Stimulated activated CD4-positive, alpha-beta T cell treated with anti-CD3 and anti-CD28 coated beads, Interleukin-1b, Interleukin-23, amount 100 ng/mL, for 1 hour (primary cell): ENCODE measurements at places on chromosomes 2 and 18.

DNA sequence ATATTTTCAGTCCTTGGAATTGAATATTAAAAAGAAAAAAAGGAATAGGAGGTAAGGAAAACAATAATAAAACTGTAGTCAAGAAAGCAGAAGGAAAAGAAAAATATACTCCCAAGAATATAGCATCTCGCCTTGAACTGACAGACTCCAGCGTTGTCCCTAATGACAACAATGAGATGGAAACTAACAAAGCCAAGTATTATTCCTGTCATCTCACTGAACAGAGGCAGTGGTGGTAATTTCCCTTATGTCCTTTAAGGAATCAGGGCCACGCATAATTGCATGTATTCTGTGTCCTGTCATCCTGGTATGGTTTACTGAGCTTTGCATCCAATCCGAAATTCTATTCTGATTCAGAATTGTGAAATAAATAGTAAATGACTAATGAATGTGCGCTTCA is 158.9 kb downstream of the LRRTM4 start:
- no peak for DNase-seq

- no peak for DNase-seq
Measured at GRCh38 chr2:189022492-189022891, 48.3 kb downstream of the COL3A1 start.

DNA sequence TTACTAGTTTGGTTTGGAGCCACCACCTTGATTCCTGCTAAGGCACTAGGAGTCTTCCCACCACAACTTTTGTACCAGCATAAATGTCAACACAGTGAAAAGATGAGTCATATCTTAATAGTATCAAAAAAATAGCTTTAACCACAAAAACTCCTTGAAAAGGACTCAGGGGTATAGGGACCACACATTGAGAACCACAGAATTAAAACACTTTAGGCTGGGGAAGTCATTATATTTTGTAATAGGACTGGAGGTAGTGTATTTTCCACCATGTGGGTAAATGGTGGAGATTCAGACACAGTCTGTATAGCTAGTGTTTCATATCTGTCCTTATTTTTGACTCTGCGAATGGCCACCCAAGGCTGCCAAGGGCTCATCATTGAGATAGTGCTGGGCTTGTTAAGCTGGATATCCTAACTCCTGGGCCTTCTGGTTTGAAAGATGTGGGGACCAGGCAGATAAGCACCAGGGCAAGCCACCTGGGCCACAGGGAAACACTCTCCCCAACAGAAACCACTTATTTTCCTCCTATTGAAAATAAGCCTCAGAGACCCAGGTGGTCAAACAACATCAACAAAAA is 19.1 kb upstream of the FHL2 start:
- no peak for DNase-seq

DNA sequence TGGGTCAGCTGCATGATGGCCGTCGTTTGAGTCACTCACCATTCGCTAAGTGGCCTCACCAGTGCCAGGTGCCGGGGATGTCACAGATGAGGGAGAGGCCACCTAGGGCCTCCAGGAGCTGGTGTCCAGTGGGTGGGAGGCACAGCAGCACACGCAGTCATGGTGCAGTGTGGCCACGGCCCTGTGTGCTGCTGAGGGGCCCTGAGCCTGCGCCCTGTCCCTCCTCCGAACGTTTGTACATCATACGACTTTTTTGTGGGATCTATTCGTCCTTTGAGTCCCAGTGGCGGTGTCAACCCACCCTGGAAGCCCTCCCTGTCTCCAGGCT is 30.1 kb upstream of the ODC1 start:
- DNase-seq, result no peak

DNA sequence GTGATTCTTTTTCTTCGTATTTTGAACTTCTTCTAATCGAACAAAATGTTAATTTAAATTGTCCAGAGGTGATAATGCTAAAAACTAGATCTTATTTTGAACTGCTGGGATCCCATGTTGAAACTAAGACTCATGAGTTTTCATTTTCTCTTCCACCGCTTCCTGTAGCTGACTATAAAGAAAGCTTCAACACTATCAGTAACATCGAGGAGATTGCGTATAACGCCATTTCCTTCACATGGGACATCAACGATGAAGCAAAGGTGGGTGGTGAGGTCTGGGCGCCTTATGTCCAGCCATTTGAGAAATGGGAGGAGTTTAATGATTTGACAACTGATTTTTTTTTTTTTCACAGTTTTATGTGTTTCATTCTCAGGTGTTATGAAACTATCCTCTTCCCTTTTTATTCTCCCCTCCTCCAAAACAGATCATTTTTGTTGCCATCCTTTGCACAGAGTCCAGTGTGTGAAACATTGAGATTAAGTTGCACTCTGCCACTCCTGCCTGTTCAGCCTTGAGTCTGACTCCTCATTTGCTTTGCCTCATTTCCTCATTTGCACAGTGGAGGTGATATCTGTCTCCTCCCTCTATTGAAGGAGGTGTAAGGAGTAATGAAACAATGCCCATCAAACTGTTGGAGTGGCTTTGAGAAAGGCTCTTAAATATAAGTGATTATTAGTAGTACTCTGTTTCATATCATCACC is 13.8 kb downstream of the GRHL1 start:
- DNase-seq, result no peak

- DNase-seq, result no peak
Measured at GRCh38 chr18:77116201-77117080, 16.1 kb downstream of the MBP start.
